CD4-positive, alpha-beta T cell treated with Interleukin-21 for 1 hour (primary cell): ENCODE measurements at places on chromosomes 12 and 14.

DNA sequence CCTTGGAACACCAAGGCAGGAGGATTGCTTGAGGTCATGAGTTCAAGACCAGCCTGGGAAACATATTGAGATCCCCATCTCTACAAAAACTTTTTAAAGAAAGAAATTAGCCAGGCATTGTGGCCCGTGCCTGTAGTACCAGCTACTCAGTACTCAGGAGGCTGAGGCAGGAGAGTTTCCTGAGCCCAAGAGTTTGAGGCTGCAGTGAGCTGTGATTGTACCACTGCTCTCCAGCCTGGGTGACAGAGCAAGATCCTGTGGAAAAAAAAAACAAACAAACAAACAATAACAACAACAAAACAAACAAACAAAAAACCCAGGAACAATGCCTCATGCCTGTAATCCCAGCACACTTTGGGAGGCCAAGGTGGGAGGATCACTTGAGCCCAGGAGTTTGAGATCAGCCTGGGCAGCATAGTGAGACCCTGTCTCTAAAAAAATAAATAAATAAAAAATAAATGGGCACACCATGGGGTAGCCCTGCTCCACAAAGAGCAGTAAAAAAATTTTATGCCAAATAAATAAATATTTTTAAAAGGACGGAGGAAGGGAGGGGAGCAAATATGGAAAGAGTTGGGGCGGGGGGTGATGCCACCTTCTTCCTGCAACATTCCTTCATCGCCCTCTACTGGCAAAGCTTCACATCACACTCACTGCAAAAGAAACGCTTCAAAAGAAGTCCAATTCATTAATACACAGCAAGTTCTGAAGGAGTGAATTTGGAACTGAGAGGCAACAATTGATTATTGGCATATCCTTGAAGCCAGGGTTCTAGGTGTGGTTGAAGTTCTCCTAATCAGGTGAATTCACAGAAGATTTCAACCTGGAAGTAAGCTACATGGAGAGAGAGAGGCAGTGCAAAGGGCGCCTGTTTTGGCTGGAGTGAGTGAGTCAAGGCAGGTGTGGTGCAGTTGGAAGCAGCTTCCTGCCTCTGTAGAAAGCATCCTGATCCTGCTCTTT is 8.8 kb upstream of the GNPTAB start:
- peak; percentile 79 for DNase-seq

- DNase-seq = no peak
Observed at GRCh38 chr12:55824726-55825125, 4.7 kb downstream of the DNAJC14 start.

DNA sequence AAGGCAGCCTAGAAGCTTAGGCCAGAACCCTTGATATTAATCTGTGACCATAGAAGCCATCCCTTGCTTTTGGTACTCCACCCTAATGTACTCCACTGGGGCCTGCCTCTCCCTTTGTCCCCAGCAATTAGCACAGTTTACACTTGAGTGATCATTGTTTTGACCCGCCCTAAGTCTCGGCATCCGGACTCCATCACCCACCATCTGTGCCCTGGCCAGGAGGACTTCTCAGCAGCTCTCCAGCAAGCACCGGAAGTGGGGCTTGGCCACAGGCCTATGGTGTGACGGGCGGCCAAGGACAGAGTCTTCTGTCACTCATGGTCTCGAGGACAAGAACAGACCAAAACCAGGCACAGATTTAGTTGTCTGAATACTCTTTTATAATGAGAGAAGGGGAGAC is 126.5 kb upstream of the NTF3 start:
- no peak for DNase-seq

- DNase-seq = peak; percentile 75
Observed at GRCh38 chr12:48988030-48988649, 10.0 kb downstream of the WNT1 start.

DNA sequence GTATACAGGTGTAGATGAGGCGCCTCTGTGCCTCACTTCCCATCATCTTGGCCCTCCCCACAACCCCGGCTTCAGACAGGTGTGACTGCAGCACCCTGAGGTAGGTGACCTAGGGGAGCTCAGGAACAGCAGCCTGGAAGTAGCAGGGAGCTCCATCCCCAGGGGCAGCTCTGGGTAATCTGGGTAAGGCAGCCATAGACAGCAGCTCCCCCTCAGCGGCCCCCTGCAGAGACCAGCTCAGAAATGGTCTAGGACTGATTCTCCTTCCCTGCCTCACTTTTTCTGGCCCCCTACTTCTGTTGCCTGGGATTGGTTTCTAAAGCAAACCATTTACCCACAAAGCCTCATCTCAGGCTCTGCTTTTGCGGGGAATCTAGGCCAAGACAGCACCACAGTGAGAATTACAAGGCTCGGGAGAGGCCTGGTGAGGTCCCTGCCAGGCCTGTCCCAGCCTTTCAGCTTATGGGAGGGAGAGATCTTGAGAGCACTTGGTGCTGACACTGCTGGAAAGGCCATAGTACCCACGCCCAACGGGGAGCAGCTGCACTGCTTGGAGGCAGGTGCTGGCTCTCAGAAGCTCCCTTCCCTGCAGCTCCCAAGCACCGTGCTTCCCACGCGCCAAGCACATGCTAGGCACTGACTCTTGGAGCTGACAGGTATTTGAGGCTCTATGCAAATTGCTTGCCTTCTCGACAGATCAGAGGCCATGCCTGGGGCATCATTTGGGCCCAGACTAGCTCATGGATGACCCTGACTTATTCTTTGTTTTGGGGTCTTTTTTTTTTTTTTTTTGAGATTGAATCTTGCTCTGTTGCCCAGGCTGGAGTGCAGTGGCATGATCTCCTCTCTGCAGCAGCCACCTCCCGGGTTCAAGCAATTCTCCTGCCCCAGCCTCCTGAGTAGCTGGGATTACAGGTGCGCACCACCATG is 45.1 kb upstream of the TRAF3 start:
- no peak for DNase-seq

- no peak for DNase-seq
Observed at GRCh38 chr14:81408595-81408994, 8.5 kb upstream of the STON2 start.

DNA sequence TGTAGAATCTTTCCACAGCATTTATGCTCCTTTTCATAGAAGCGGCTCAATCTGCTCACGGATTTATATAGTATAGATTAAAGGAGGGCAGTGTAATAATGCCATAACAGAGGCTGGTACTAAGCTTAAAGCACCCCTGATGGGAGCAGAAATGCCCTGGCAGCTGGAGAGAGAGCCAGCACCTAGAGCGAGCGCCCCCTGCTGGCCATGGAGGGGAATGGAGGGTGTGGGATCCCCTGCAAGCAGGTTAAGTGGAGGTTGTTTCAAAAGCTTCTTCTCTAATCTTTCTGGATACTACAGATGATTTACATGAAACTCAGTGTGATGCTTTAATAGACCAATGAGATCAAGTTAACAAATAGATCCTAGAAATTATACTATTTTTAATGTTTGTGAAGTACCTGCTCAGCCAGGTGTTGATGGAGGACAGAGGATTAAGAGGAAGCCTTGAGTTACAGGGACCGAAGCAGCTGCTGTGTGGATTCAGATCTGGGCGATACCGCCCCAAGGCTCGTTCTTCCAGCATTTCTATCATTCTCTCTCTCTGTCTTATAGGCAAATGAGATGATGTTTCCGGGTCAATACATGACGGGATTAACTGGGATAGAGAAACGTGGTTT is 1519.3 kb upstream of the TMEM132C start:
- DNase-seq = peak; percentile 58

GRCh38 chr12:6736754-6737153 is 12.9 kb downstream of the COPS7A start:
- no peak for DNase-seq
